Retina (tissue), 1 donor: ENCODE measurements at places on chromosomes 3 and 15.
A peak's percentile ranks its signal among the peaks of the same experiment; 100 is the strongest.

GRCh38 chr3:8640223-8640622 is 4.4 kb downstream of the SSUH2 start:
- DNase-seq: no peak

- no peak for DNase-seq
Observed at GRCh38 chr3:159950156-159950898, 38.3 kb upstream of the IL12A start.

- no peak for DNase-seq
Observed at GRCh38 chr3:44661189-44661588, 12.7 kb downstream of the ZNF35 start.

DNA sequence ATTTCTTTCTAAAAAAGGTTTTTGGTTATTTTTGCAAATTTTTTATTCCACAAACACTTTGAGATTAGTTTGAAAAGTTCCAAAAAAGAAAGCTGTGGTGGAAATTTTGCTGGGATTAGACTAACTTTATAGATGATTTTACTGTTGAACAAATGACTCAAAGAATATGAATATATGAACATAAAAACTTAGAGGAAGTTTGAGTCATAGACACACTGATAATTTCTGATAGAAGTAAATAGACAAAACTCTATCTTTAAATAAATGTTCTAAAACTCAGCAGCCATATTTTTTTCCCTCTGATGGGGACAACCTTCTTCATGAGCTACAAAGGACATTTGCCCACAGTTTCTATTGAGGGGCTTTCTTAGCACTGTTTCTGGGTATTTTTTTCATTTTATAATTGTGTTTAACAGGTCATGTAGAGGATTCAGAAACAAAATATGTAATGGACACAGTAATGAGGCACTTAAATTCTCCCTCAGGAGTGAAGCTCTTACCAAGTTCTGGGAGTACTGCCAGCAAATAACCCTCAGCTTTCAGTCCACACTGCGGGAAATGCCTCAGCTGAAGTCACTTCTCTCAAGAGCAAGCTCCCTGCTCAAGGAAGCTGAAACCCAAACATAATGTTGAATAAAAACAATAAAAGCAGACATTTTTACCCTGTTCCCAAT is 157.6 kb downstream of the NFKBIZ start:
- DNase-seq: no peak

DNA sequence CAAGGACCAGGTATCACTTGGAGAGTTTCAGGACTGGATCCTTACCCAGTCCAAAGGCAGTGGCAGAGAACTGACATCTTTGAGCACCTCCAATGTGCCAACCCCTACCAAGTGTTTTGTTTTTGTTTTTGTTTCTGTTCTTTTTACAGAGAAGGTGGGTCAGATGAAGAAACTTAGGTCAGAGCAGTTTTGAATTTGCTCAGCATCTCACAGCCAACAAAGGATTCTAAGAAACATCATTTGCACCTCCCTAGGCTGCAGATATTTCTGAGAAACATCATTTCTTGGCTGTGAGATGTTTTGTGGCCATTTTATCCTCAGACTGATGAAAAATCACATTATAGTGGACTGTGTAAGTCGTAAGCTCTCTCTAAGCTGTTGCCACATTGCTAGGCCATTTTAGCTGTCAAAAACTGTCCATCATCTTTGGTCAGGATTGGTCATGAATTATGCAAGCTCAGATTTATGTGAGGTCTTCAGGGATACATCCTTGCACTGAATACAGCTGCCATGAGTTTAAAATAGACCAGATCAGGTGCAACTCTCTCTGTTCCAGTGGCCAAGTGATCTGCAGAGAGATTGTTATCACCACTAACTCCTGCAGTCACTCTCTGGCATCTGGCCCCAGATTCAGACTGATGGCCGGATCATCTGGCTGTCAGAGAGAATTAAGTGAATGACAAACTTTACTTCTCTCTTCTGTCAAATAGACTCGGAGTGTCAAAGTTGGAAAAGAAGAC is 341.5 kb downstream of the EPHB1 start:
- DNase-seq: peak; percentile 38

- no peak for DNase-seq
Observed at GRCh38 chr3:147656023-147656422, 246.9 kb downstream of the ZIC1 start.

GRCh38 chr15:81785181-81785580 is 260.6 kb downstream of the MEX3B start:
- no peak for DNase-seq

- DNase-seq: no peak
Observed at GRCh38 chr3:179949412-179949811, 87.3 kb downstream of the PEX5L start.

GRCh38 chr15:39830166-39830565 is 47.5 kb upstream of the FSIP1 start:
- DNase-seq: no peak

DNA sequence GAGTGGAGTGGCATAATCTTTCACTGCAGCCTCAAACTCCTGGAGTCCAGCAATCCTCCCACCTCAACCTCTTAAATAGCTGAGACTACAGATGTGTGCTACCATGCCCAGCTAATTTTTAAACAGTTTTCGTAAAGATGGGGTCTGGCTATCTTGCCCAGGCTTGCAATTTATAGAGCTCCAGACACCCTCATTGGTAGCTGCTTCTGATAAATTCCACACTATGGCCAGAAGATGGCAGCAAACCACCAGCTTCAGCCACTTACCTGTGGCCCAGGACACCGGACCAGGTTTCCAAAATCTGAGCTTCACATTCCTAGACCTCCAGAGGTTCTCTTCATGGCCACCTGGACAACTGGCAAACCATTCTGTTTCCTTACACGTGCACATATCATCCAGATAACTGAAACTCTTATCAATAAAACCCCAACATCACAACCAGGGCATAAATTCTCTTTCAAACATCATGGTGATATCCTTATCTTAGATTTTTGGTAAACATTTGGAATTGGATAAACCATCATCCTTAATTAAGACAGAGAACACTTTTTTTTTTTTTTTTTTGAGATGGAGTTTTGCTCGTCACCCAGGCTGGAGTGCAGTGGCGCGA is 28.9 kb downstream of the FBXW12 start:
- DNase-seq: peak; percentile 58

DNA sequence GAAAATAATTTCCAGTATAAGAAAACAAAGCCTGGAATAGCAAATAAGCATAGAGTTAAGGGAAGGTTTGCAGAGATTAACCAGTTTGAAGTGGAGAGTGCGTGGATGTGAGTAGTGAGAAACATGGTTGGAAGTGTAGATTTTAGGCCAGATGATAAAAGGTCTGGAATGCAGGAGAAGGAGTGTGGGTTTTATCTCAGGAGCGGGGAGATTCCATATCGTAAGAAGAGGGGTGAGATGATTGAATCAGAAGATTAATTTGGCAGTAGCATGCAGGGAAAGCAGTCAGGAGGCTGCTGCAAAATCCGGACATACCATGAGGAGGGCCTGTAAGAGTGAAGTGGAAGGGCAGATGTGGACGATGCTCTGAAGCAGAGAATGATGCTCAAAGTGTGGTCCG is 13.7 kb downstream of the PPARG start:
- DNase-seq: no peak

DNA sequence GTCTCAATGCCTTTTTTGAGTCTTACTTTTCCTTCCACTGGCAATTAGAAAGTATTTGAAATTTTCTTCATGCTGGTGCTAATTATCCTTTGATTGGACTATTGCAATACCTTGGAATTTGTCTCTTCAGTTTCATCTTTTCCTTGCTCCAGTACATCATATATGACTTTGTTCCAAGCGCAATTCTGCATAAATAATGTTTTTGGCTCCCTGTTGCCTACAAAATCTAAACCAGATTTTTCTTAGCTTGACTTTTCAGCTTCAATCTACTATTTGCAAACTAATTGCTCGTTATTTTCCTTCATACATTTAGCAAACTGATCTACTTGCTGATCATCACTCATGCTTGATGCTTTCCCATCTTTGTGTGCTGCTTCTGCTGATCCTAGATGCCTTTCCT is 230.8 kb upstream of the GPR149 start:
- no peak for DNase-seq
